Breast epithelium (tissue), 4 donors: ENCODE measurements at places on chromosomes 2 and 18. TPM values are rescaled to one million over a fixed set of nuclear protein-coding genes. Genes with fewer than 3 reads are reported as not detected.

- H3K27me3 ChIP-seq = no peaks in the 10 kb centered on the region
- no peak overlapping the region for H3K4me3 ChIP-seq
- no peaks in the 10 kb centered on the region for H3K4me1 ChIP-seq
- no peak for DNase-seq
- H3K36me3 ChIP-seq = no peaks in the 10 kb centered on the region
Measured at GRCh38 chr2:78417355-78417754, 608.1 kb upstream of the REG3G start.

GRCh38 chr18:11387880-11388279, 221.5 kb upstream of the SLC35G4 start:
- no peaks in the 10 kb centered on the region for H3K27me3 ChIP-seq
- no peaks in the 10 kb centered on the region for H3K36me3 ChIP-seq
- H3K4me1 ChIP-seq = no peaks in the 10 kb centered on the region

GRCh38 chr18:41665210-41665609, 289.8 kb upstream of the PIK3C3 start:
- H3K4me1 ChIP-seq = no peaks in the 10 kb centered on the region
- H3K27ac ChIP-seq = no peak overlapping the region
- no peak overlapping the region for H3K4me3 ChIP-seq

DNA sequence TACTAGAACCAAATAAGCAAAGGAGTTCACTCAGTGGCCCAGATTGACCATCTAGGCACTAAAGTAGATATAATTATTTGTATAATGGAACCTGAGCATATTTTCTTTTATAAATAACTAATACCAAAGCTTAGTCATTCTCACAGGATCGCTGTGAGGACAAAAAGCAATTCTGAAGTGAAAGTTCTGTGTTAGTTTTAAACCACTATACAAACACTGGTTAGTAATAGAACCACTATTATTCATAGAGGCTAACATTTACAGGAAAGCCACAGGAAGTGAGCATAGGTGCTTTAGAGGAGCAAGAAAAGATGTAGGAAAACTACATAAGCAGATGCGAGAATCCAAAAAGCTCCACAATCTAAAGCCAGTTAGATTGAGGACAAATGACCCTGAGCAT, 364.7 kb downstream of the XIRP2 start:
- no peak for DNase-seq
- H3K27ac ChIP-seq = no peak overlapping the region
- no peak overlapping the region for H3K4me3 ChIP-seq
- no peaks in the 10 kb centered on the region for H3K4me1 ChIP-seq
- H3K36me3 ChIP-seq = no peaks in the 10 kb centered on the region

DNA sequence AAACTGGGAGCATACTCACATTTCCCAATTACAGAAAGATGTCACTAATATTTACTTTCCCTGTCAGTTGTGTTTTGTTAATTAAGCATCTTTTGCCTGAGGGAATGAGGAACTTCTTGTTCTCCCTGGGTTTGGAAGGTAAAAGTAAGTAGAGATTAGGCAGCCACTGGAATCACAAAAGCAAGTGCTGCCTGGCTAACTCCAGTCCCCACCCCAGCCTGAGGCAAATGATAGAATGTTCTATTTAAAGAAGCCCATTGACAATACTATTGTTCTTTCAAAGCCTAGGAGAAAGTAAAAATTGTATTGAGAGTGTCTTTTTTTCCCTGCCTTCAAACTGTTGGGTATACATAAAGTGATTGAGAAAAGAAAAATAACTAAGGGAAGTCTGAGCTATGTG, 93.8 kb downstream of the MBD2 start:
- no peaks in the 10 kb centered on the region for H3K27me3 ChIP-seq
- H3K4me1 ChIP-seq = no peaks in the 10 kb centered on the region
- no peaks in the 10 kb centered on the region for H3K36me3 ChIP-seq
- H3K27ac ChIP-seq = no peak overlapping the region
- DNase-seq = no peak

The ADAM23 gene
- total RNA-seq = 0.66 TPM

DNA sequence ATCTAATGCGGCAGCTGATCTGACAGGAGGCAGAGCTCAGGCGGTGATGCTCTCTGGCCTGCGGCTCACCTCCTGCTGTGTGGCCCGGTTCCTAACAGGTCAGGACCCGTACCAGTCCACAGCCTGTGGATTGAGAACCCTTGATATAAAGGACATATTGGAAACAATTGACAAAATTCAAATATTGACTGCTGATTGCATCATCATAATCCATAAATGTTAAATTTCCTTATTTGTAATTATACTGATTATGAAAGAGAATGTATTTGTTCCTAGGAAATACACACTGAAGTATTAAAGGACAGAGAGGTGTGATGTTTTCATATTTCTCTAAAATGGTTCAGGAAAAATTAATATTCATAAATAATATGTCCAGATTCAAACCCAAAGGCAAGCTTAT, 63.8 kb upstream of the SRD5A2 start:
- H3K36me3 ChIP-seq = no peaks in the 10 kb centered on the region
- H3K4me3 ChIP-seq = no peak overlapping the region
- DNase-seq = no peak
- H3K4me1 ChIP-seq = no peaks in the 10 kb centered on the region

DNA sequence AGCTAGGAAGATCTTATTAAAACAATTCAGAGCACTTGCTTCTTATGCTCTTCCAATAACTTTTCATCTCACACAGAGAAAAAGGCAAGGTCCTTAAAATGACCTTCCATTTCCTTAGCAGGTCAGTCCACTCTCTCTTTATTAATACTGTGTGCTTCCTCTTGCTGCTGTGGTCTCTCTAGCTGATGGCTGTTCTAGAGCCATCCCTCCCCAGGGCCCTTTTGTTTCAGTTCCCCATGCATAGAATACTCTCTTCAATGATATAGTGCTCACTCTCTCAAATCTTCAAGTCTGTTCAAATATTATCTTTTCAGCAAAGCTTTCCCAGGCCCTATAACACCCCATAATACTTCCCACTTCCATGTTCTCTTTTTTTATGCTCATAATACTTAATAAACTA, 469.3 kb downstream of the METTL4 start:
- no peak for DNase-seq
- no peaks in the 10 kb centered on the region for H3K27me3 ChIP-seq
- H3K27ac ChIP-seq = no peak overlapping the region
- H3K4me3 ChIP-seq = no peak overlapping the region
- no peaks in the 10 kb centered on the region for H3K36me3 ChIP-seq

The PFN4 gene
- not detected for total RNA-seq

DNA sequence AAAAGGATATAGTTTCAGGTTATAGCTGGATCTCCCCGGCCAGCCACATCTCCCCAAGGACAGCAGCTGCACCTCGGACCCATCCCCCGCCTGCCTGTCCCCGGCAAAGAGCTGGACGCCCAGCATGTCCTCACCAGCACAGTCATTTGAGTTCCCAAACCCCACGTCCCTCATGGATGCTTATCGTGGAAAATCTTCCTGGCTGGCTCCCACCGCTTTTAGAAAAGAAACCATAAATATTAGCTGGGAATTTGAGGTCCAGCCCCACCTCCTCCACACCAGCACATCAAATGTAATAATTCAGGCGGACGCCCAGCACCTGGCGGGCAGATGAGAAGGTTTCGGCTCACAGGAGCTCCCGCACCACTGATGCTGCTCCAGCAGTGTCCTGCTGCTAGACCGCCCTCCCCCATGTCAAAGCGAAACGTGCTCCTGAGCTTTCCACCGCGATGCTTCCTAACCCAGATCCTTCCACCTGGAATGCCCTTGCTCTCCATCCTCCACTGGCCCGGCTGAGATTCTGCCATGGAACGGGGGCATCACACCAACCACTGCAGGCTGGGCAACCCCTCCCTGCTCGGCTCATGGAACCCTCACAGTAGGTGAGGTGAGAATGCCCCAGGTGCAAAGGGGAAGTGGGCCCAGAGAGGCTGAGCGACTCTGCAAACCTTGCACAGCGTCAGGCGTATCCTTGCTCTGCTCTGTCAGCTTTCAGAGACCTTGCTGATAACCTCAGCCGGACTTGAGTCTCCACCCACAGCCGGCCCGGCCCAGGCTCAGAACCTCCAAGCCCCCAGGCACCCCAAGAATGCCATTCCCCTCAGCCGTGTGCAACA, 71.5 kb upstream of the GPC1 start:
- H3K27ac ChIP-seq = no peak overlapping the region
- H3K4me3 ChIP-seq = no peak overlapping the region
- no peak for DNase-seq

The MYOM1 gene
- 5.9 TPM for total RNA-seq

The IGFBP5 gene
- 1,107 TPM for total RNA-seq

The SPC25 gene
- 1.1 TPM for total RNA-seq

GRCh38 chr18:80154293-80154692, 45.2 kb downstream of the ADNP2 start:
- no peaks in the 10 kb centered on the region for H3K4me1 ChIP-seq
- no peak for DNase-seq
- H3K27me3 ChIP-seq = no peaks in the 10 kb centered on the region
- H3K4me3 ChIP-seq = no peak overlapping the region
- no peak overlapping the region for H3K27ac ChIP-seq

- DNase-seq = no peak
- peaks cover 7% of the 10 kb centered on the region for H3K4me1 ChIP-seq
- no peaks in the 10 kb centered on the region for H3K27me3 ChIP-seq
- no peak overlapping the region for H3K27ac ChIP-seq
- H3K36me3 ChIP-seq = no peaks in the 10 kb centered on the region
- no peak overlapping the region for H3K4me3 ChIP-seq
Measured at GRCh38 chr2:156486147-156486546, 50.0 kb downstream of the GPD2 start.

The EFEMP1 gene
- 186 TPM for total RNA-seq

GRCh38 chr18:25795213-25795612, 295.2 kb downstream of the SS18 start:
- no peak for DNase-seq
- no peaks in the 10 kb centered on the region for H3K4me1 ChIP-seq
- no peak overlapping the region for H3K4me3 ChIP-seq
- no peaks in the 10 kb centered on the region for H3K36me3 ChIP-seq
- H3K27ac ChIP-seq = no peak overlapping the region

The MYO7B gene
- total RNA-seq = not detected

- H3K27me3 ChIP-seq = no peaks in the 10 kb centered on the region
- H3K27ac ChIP-seq = peak overlapping the region; percentile 94
- H3K4me3 ChIP-seq = peak overlapping the region; percentile 67
- no peaks in the 10 kb centered on the region for H3K36me3 ChIP-seq
Measured at GRCh38 chr2:73232403-73233153, 461 bp downstream of the PRADC1 start.

DNA sequence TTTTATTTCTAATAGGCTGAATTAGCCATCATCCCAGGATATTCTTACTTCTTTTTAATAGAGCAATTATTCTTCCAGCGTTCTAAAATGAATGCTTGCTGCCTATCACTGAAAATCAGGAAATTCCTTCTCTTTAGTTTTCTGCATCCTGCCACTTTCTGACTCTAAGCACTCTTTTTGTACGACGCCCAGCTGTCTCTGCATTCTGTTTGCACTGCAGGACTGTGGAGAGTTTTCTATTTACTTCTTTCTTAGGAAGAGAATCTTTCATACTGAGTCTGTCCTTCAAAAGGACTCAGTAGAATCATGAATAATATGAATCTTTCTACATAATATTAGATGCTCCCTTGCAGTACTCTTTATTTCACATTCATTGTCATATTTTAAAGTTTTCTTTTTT, 360.4 kb upstream of the DSEL start:
- no peak overlapping the region for H3K4me3 ChIP-seq
- no peak overlapping the region for H3K27ac ChIP-seq
- no peak for DNase-seq
- no peaks in the 10 kb centered on the region for H3K4me1 ChIP-seq

DNA sequence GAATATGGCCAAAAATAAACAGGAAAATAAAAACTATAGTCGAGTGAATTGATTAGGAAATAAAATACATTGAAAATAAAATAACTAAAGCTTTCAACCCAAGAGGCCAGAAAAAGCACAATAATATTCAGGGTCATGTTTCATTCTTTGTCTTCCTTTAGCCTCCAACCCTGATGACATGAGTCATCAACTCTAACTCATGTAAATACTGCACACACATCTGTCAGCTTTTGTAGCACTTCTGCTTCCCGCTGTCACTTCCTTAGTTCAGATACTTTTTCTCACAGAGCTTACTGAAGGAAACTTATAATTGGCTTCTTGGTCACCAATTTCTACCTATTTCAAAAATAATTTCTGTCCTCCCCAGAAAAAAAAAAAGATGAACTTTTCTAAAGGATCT, 112.8 kb downstream of the UPP2 start:
- H3K4me1 ChIP-seq = no peaks in the 10 kb centered on the region
- no peaks in the 10 kb centered on the region for H3K27me3 ChIP-seq
- no peak overlapping the region for H3K27ac ChIP-seq
- no peaks in the 10 kb centered on the region for H3K36me3 ChIP-seq
- DNase-seq = no peak

The ASPRV1 gene
- 1.8 TPM for total RNA-seq

- H3K27me3 ChIP-seq = no peaks in the 10 kb centered on the region
- H3K4me3 ChIP-seq = no peak overlapping the region
- no peaks in the 10 kb centered on the region for H3K36me3 ChIP-seq
Measured at GRCh38 chr18:66655407-66655806, 51.5 kb upstream of the CDH19 start.

- H3K36me3 ChIP-seq = no peaks in the 10 kb centered on the region
- DNase-seq = no peak
- no peaks in the 10 kb centered on the region for H3K27me3 ChIP-seq
- H3K27ac ChIP-seq = peak overlapping the region; percentile 52
- H3K4me1 ChIP-seq = no peaks in the 10 kb centered on the region
Measured at GRCh38 chr2:1740716-1741589, 3.4 kb downstream of the PXDN start.

DNA sequence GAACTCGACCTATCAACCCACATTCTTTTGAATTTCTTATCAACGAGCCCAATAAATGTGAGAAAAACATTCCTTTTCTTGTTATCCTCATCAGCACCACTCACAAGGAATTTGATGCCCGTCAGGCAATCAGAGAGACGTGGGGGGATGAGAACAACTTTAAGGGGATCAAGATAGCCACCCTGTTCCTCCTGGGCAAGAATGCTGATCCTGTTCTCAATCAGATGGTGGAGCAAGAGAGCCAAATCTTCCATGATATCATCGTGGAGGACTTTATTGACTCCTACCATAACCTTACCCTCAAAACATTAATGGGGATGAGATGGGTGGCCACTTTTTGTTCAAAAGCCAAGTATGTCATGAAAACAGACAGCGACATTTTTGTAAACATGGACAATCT, 378.2 kb downstream of the STK39 start:
- no peak overlapping the region for H3K4me3 ChIP-seq
- H3K27me3 ChIP-seq = no peaks in the 10 kb centered on the region
- H3K27ac ChIP-seq = no peak overlapping the region
- no peaks in the 10 kb centered on the region for H3K36me3 ChIP-seq
- no peak for DNase-seq
